ENCODE measurements at places on chromosomes 1 and 21. TPM values are rescaled to one million over a fixed set of nuclear protein-coding genes. Genes with fewer than 3 reads are reported as not detected.

IGFN1 gene
- not detected for total RNA-seq

GRCh38 chr1:212309967-212310366 is 24.8 kb downstream of the PPP2R5A start:
- no peak for DNase-seq
- H3K36me3 ChIP-seq: peaks cover 60% of the 10 kb centered on the region
- H3K4me3 ChIP-seq: no peak overlapping the region
- H3K27ac ChIP-seq: no peak overlapping the region
- H3K27me3 ChIP-seq: no peaks in the 10 kb centered on the region

DNA sequence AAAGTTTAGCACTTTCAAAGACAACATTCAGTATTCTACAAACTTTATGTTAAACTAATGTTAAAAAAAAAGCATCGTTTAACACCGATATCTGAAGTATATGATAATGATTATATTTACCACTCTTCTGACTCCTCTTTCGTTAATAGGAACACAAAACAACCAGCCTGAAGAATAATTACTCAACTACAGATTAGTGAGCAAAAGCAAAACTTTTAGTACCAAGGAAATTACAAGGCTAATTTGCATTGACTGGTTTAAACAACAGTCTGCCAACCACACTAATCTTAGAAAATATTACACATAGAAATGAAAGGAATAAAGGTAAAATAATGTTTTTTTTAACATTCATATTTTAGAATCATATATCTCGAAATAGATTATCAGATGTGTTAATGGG is 500.7 kb downstream of the LMO4 start:
- no peak for DNase-seq
- H3K4me3 ChIP-seq: no peak overlapping the region
- H3K36me3 ChIP-seq: no peaks in the 10 kb centered on the region
- H3K27me3 ChIP-seq: peaks cover 7% of the 10 kb centered on the region

- H3K4me3 ChIP-seq: no peak overlapping the region
- no peak for DNase-seq
- H3K36me3 ChIP-seq: peaks cover 14% of the 10 kb centered on the region
- no peak overlapping the region for H3K27ac ChIP-seq
- peaks cover 19% of the 10 kb centered on the region for H3K27me3 ChIP-seq
Observed at GRCh38 chr1:154992721-154993571, 440 bp upstream of the LENEP start.

- H3K36me3 ChIP-seq: no peaks in the 10 kb centered on the region
- DNase-seq: no peak
- H3K27ac ChIP-seq: no peak overlapping the region
- peaks cover 8% of the 10 kb centered on the region for H3K4me1 ChIP-seq
- H3K27me3 ChIP-seq: no peaks in the 10 kb centered on the region
Observed at GRCh38 chr1:79041666-79042065, 35.1 kb upstream of the ADGRL4 start.
